Kidney tubule cell (primary cell): ENCODE measurements at places on chromosomes 7 and 10.

- DNase-seq, result peak; percentile 8
Measured at GRCh38 chr10:13993169-13993568, 337.6 kb downstream of the FRMD4A start.

DNA sequence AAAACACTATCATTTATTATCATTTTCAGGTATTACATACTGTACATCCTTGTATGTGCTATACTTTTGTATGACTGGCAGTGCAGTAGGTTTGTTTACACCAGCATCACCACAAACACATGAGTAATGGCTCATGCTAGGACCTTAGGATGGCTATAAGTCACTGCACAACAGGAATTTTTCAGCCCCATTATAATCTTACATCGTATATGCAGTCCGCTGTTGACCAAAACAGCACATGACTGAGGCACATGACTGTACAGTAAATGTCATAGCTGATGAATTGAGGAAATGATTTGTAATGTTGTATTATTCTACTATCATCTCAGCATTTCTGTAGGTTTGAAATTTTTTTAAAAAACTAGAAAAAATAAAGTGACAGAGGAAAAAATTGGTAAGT is 38.6 kb downstream of the BPGM start:
- DNase-seq, result peak; percentile 91

- no peak for DNase-seq
Measured at GRCh38 chr7:134587750-134588149, 38.8 kb downstream of the AKR1B15 start.

DNA sequence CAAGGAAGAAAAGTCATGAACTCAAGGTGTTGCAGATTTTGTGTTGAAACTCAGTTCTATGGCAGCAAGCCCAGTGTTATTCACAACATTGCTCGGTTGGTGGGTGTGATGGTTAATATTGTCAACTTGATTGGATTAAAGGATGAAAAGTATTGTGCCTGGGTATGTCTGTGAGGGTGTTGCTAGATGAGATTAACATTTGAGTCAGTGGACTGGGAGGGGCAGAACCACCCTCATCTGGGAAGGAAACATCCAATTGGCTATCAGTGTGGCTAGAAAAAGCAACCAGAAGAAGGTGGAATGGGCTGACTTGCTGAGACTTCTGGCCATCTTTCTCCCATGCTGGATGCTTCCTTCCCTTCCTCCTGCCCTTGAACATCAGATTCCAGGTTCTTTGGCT is 353.2 kb downstream of the ADRA2A start:
- no peak for DNase-seq

GRCh38 chr7:2012981-2013380 is 219.8 kb downstream of the MAD1L1 start:
- peak; percentile 22 for DNase-seq

DNA sequence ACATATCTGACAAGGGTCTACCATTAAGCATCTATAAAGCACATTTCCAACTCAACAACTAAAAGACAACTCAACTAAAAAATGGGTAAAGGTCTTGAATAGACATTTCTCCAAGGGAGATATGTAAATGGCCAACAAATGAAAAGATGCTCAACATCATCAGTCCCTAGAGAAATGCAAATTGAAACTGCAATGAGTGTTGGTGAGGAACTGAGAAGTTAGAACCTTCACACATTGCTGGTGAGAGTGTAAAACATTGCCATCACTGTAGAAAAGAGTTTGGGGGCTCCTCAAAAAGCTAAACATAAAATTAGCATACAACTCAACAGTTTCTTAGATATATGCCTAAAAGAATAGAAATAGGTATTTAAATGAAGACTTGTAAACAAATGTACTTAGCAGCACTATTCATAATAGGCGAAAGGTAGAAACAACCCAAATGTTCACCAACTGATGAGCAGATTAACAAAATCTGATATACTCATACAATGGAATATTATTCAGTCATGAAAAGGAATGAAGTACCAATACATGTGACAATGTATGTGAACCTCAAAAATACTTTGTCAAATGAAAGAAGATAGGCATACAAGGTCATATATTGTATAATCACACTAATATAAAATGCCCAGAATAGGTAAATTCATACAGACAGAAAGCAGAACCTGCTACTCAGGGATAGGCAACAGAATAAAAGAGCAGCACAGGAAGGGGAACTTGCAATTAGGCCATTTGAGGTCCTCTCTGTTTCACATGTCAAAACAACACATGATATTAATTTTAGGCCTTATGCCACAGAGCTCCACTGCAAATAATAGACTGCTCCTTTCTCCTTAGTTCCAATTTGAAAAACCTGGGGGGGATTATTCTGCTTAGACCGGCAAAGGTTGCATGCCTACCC is 10.6 kb upstream of the LRRC72 start:
- no peak for DNase-seq

DNA sequence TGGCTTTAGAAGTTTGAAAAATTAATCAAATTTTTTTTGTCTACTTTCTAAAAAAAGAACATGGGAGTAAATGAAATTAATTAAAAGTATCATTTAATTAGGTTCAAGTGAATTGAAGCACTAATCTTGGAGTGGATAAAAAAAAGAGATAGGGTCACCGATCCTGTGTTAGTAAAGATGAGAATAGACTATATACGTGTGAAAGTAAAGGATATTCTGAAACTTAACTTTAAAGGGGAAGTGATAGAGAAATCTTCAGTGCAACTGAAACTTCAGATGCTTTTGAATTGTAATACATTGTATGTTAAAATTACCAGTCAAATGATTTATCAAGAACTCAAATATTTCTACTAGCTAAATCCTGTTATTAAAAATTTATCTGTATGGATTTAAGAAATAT is 4.8 kb downstream of the NHLRC2 start:
- DNase-seq, result no peak

GRCh38 chr10:5419466-5420094 is 7.2 kb downstream of the NET1 start:
- DNase-seq, result no peak

GRCh38 chr10:119336599-119336998 is 129.2 kb downstream of the GRK5 start:
- no peak for DNase-seq

- DNase-seq, result peak; percentile 54
Measured at GRCh38 chr7:143974459-143974858, 19.8 kb downstream of the OR2F1 start.

GRCh38 chr10:35130663-35131062 is 4.0 kb downstream of the CREM start:
- no peak for DNase-seq

DNA sequence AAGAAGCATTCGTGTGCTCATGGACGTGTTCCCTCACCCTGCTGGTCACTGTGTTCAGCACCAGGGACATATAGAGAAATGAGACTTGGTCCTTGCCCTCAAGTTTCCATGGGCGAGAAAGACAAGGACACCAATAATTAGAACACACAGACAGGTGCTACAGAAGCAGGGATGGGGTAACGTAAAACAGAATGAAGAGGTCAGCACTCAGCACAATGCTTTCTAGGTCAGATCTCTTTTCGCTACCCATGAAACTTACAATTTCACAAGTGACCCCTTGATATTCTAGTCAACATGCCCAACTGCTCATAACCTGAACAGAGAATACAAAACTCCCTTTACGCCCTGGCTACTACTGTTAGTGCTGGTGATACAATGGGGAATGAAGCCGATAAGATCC is 6.0 kb upstream of the ANK3 start:
- no peak for DNase-seq

DNA sequence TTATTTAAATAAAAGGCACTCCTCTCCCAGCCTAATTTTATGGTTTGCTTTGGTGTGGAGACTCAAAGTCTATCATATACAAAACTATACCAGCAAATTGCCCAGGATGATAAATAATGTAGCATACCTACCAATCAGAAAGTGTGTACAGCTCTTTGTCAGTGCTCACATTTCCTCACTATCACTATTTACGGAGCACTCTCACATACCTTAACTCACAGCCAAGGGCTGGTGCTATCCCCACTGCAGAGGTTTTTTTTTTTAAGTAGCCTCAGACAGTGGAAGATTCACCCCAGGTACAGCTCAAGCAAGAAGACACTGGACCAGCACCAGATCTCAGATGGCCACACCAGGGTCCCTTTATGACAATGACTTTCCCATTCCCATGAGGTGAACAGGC is 2.5 kb downstream of the PDLIM1 start:
- no peak for DNase-seq

- no peak for DNase-seq
Measured at GRCh38 chr10:70515035-70515667, 36.6 kb downstream of the PALD1 start.

GRCh38 chr7:43204081-43204480 is 91.6 kb downstream of the HECW1 start:
- no peak for DNase-seq

GRCh38 chr10:93710333-93710909 is 8.0 kb upstream of the FRA10AC1 start:
- no peak for DNase-seq

DNA sequence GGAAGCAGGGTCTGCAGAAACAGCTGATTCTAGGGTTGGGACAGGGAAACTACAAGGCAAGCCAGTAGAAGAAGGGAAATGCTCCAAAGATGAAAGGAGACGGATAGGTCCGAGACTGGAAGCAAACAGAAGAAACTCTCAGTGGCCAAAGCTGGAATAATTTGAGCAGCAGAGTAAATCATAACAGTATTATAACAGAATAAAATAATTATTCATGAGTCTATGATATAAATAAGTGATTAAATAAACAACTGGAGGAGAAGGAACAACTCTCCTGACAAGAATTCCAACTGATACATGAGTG is 27.6 kb downstream of the EZH2 start:
- no peak for DNase-seq

DNA sequence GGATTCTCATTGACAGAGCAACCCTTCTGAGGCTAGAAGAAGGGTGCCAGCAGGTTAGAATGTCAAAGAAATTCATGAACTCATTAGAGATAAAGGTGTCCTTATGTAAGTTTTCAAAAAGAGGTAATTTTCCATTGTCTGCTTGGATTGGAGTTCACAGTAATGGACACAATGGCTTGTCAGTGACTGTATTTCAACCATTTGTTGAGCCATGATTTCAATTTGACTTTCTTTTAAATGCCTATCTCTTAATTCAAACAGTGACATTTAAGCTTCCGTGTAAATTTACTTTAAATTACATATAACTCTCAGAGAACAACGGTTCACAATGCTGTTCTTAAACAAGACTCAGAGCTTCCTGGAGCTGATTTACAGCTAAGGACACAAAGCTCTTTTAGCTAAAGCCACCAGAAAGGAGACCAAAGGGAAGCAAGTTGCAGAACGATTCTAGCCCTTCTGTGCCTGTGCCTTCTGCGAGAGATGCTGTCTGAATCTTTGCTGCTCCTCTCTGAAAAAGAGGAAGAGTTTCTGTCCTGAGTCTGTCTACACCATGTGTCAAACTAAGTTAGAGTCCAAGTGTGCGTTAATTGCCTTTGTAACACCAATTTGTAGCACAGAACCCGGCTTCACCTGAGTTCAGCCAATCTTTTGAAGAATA is 42.2 kb upstream of the PFKP start:
- DNase-seq, result no peak
